ENCODE measurements at places on chromosomes 16 and 17.

DNA sequence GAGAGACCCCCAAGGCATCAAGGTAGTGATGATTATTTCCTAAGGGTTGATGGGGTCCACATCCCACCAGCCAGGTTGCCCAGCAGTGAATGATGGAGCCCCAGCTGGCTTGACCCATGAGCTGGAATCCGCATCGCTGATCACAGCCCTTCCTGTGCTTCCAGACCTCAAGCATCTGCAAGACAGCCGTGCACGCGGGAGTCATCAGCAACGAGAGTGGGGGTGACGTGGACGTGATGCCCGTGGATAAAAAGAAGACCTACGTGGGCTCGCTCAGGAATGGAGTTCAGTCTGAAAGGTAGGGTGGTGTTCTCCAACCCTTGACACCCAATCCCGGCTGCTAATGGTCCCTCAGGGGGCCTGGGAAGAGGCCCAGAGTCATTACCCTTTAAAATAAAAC, 69.3 kb downstream of the CRISPLD2 start:
- no peak for DNase-seq

- no peak for DNase-seq
Observed at GRCh38 chr17:78026381-78026780, 67.9 kb downstream of the TNRC6C start.

GRCh38 chr16:72024862-72025382, 16.4 kb downstream of the DHODH start:
- no peak for DNase-seq

DNA sequence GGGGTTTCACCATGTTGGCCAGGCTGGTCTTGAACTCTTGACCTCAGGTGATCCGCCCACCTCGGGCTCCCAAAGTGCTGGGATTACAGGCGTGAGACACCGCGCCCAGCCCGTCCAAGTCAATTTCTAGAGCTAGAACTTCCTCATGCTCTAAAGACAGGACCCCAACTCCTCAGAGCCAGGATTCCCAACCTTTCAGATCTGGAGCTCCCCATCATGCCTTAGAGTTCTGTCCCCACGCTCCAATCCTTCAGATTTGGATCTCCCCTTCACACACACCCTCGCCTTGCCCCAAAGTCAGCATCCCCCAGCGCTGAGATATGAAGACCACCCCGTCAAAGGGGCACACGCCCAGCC, 448 bp downstream of the KCTD19 start:
- no peak for DNase-seq

- DNase-seq: no peak
Observed at GRCh38 chr16:396605-397004, 394 bp upstream of the NME4 start.

GRCh38 chr16:12675852-12676251, 127.8 kb downstream of the CPPED1 start:
- no peak for DNase-seq

- no peak for DNase-seq
Observed at GRCh38 chr17:1931844-1932579, 93.1 kb downstream of the RTN4RL1 start.

GRCh38 chr17:57099165-57099564, 14.1 kb downstream of the AKAP1 start:
- DNase-seq: no peak

Measured in left renal cortex interstitium (tissue), 4 donors.